Urinary bladder (tissue), 4 donors: ENCODE measurements at places on chromosomes 13 and 19. TPM values are rescaled to one million over a fixed set of nuclear protein-coding genes. Genes with fewer than 3 reads are reported as not detected.

Gene ZNF541
- 0.25 TPM for polyA plus RNA-seq

Gene ZFR2
- 0.38 TPM for polyA plus RNA-seq

- DNase-seq = no peak
Observed at GRCh38 chr13:51311957-51312520, 27.5 kb upstream of the SERPINE3 start.

- DNase-seq = no peak
Observed at GRCh38 chr13:24502533-24503378, 9.8 kb downstream of the PARP4 start.

GRCh38 chr13:106814463-106814862 lies 246.5 kb upstream of the ARGLU1 start:
- no peak for DNase-seq

- DNase-seq = no peak
Observed at GRCh38 chr13:85381082-85381481, 418.1 kb downstream of the SLITRK6 start.
